ENCODE measurements at places on chromosomes 2 and 18.
A peak's percentile ranks its signal among the peaks of the same experiment; 100 is the strongest.

GRCh38 chr2:112033600-112033999 lies 21.5 kb upstream of the TMEM87B start:
- no peak for DNase-seq

DNA sequence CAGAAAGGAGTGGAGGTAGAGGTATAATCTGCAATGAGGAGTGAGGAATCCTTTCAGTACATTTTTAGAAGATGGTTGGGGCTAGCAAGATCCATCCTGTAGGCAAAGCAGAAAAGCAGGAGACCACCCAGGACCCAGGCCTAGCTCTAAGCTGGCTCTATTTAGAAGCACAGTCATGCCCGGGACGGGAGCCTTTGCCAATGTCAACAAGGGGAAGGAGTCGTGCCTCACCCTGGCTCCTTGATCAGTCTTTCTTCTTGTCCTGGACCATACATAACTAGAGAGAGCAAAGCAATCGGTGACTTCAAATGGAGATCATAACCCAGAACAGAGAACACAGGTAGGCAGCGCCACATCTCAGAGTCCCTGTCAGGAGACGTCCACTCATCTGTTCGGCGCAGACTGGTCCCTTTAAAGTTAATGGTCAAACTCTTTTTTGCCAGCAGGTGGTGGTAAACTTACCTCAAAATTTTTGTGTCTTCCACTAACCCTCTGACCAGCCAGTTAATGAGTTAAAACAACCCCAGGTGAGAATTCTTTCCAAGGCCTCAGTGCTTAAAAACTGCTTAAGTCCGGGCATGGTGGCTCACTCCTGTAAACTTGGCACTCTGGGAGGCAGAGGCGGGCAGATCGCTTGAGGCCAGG lies 8.0 kb downstream of the MC5R start:
- no peak for DNase-seq

GRCh38 chr2:61928826-61929461 lies 23.5 kb downstream of the COMMD1 start:
- peak; percentile 93 for DNase-seq

- no peak for DNase-seq
These were observed 189.9 kb upstream of the DCC start for GRCh38 chr18:52150050-52150449.

- no peak for DNase-seq
These were observed 21.2 kb downstream of the EFEMP1 start for GRCh38 chr2:55902429-55902828.

GRCh38 chr2:17821535-17822444 lies 5.5 kb downstream of the MSGN1 start:
- DNase-seq, result no peak
